CD14-positive monocyte (primary cell): ENCODE measurements at places on chromosomes 5 and 9.

DNA sequence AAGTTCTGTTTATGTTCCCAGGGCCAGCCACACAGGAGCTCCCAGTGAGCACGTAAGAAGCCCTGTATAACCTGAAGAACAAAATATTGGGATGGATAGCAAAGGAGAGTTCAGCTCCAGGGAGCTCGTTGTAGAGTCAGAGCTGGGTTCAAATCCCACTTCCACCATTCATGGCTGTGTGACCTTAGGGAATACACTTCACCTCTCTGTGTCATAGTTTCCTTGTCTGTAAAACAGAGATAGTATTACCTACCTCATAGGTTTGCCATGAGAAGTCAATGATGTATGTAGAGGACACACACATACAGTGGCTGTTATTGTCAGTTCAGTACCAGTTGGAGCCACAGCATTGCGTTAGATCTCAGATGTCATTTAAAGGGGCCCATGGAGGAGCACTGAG is 67.4 kb downstream of the MACROH2A1 start:
- DNase-seq = no peak

DNA sequence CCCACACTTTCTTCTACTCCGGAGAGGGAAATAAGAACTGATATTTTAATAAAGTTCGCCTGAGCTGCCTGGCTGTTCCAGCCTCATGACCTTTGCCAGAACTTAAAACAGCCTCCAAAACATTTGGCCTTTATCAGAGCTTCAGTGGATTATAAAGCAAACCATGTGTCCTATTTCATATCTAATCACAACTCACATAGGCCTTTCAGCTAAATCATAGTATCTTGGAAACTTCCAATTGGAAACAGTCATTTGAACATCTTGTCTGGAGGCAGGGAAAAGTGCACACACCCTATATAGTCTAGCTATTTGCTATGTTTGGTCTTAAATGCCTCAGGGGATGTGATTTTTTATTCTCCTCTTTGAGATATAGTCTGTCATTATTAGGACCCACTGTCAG is 46.0 kb upstream of the FREM1 start:
- DNase-seq = no peak

DNA sequence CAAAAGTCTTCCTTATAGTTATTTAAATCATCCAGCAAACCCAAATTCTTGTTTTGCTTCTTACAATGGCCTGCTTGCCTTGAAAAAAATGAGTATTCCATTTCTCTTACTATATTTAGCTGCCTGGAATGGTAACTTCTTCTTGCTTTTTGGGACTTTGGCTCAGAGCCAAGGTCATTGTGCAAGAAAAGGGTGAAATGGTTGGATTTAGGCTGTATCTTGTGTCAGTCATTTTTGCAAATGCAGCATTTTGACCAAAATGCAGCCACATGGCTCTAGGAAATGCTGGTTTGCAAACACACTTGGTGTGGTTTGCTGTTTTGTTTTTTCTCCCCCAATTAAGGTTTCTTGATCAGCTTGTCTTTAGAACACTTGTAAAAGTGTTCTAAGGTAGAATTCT is 133.3 kb upstream of the ELL2 start:
- no peak for DNase-seq

GRCh38 chr9:33133186-33133585 is 34.0 kb downstream of the B4GALT1 start:
- DNase-seq = no peak

GRCh38 chr9:117696154-117696553 is 8.0 kb upstream of the TLR4 start:
- peak; percentile 94 for DNase-seq

- no peak for DNase-seq
Observed at GRCh38 chr5:74063821-74064220, 437.8 kb downstream of the ARHGEF28 start.

DNA sequence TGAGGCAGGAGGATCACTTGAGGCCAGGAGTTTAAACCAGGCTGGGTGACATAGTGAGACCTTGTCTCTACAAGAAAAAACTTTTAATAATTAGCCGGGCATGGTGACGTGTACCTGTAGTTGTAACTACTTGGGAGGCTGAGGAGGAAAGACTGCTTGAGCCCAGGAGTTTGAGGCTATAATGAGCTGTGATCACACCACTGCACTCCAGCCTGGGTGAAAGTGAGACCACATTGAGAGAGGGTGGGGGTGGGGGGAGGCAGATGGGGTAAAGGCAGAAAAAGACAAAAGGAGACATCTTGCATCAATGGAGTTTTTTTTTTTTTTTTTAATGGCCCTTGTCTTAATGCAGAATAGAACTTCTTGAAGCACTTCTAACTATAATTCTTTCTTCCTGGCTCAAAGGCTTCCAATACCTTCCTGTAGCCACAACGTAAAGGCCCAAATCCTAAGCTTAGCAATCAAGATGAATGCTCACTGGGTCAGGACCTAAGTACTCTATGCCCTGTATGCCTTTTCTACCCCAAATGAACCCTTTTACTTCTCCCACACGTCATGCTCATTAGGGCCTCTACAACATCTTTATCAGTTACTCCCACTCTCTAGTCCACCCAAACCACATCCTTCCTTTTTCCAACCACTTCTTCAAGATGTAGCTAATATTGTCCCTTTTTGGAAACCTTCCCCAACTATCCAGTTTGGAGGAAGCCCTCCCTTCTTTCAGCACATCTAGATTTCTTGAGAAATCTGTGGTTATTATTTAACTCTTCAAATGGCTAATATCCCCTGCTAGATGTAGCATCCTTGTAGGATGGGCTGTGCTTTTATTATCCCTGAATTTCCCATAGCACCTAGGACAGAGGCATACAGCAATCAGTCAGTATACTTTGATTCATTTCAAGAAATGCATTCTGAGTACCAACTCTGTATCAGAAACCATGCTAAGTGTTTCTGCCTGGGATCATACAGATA is 40.8 kb downstream of the CSF2 start:
- DNase-seq = no peak

GRCh38 chr9:29118555-29118954 is 1545.3 kb upstream of the C9orf72 start:
- DNase-seq = no peak

GRCh38 chr5:158559066-158559465 is 540.6 kb downstream of the EBF1 start:
- DNase-seq = no peak

- DNase-seq = no peak
Observed at GRCh38 chr5:175206669-175207068, 237.3 kb downstream of the DRD1 start.

- no peak for DNase-seq
Observed at GRCh38 chr5:136249678-136250266, 56.8 kb upstream of the SMIM32 start.

- no peak for DNase-seq
Observed at GRCh38 chr9:95286151-95286550, 31.4 kb downstream of the FANCC start.
